ENCODE measurements at places on chromosomes 2 and 18.

DNA sequence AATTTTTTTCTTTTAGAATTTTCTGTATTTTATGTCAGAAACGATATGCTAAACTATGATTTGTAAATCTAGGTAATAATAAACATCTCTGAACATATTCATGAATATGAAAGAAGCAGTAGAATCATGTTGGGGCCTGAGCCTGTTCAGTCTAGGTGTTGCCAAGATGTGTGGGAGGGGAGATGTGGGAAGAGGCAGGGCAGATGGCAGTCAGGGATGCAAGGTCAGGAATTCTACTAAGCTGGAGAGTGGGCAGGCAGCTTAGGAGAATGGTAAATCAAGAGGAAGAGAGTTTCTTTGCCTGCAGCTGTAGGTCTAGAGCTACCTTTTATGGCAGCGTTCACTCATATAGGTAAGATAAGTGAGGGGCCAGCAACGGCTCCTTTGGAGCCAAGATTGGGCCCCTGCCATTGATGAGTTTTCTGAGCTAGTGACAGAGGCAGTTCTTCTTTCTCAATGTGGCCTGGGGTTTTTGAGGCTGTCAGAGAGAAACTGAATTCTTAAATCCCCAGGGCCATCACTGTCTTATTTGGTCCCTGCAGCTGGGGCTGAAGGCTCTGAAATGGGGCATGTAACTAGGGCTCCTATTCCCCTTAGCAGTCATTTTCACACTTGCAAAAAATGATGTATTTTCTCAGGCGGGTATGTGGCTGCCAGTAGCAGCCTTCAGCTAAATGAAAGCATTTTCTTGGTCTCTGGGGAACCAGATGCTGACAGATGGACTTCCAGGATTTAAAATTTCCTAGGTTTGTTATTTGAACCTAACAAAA lies 232.8 kb downstream of the PIK3C3 start:
- DNase-seq: peak; percentile 80

DNA sequence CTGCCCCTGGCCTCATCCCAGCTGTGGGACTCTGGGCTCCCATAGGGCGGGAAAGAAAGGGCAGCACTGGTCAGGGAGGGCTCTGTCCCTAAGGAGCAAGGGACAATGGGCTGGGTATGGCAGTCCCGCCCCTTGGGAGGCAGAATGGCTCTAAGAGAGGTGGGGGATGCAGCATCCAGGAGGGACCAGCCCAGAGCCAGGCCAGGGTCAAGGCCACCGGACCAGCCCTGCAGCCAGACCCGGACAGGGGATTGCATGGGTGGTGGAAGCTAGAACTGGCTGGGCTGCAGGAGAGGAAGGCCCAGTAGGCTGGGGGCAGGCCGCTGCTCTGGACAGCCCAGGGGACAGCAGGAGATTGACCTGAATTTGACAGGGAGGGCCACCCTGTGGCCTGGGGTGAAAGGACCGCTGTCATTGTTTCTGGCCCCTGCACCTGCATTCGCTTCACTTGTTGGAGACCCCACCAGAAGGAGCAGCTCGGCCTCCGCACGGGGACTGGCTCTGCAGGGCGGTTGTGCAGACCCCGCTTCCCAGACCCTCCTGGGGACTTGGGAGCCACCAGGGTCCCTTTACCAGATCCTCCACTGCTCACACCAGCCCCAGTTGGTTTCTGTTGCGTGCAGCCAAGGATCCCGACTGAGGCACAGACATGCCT lies 14.6 kb downstream of the RAMP1 start:
- DNase-seq: no peak

- no peak for DNase-seq
These were observed 107.5 kb upstream of the SPATS2L start for GRCh38 chr2:200199005-200199404.

- DNase-seq: no peak
These were observed 532.0 kb upstream of the FSHR start for GRCh38 chr2:49686291-49686690.

DNA sequence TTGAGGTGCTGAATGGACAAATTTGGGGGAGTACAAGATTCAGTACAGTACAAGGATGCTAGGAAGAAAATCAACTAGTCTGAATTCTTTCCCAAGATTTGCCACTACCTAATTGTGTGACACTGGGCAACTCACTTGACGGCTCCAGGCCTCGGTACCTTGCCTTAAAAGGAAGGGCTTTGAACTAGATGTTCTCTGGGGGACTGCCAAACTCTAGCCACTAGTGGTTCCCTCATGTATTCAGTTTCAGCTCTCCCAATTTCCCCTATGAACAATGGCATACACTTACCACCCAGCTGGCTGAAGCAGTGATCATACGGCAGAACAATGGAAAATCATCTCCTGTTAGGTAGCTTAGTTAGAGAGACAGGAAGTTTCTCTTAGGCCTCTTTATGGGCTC lies 73.4 kb downstream of the VWC2L start:
- no peak for DNase-seq

DNA sequence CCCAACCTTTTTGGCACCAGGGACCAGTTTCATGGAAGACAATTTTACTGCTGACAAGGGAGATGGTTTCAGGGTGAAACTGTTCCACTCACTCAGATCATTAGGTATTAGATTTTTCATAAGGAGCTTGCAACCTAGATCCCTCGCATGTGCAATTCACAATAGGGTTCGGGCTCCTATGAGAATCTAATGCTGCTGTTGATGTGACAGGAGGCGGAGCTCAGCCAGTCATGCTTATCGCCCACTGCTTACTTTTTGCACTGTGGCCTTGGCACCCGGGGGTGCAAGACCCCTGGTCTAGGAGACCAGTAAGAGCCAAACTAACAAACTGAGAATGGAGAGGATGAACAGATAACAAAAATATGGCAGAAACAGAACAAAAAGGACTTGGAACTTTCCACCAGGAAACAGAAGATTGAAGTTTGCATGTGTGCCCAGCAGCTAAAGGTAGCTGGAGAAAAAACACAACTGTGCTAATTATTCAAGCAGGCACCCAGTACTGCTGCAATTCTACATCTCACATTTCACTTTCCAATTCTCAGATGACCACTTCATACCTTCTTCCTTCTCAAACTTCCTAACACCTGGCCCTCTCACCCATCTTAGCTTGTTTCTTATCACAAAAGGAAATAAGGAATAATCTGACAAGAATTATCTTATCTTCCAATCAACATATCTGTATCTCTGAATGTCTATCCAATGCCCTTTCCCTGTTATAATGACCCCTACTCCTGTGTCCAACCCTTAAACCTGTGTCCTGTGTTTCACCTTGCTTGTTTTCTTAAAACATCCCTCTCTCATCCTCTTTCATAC lies 24.8 kb downstream of the SP3 start:
- DNase-seq: no peak

DNA sequence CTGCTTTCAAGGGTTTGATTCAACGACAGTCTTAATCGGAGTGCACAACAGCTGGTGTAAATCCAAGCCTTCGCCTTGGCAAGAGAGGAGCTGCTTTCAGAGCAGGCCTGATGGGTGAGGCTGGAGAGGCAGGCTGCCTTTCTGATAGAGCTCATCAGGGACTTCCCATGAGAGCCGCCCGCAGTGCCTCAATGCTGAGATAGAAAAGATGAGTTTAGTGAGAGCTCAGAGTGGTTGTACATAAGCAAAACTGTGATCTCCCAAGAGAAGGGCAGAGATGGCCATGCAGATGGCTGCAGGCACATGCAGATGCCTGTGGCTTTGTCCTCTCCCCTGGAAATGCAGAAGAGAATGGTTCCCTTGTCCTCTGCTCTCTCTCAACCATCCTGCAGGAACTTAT lies 122.1 kb downstream of the ARL4C start:
- no peak for DNase-seq

- peak; percentile 42 for DNase-seq
These were observed 1.1 kb upstream of the ONECUT2 start for GRCh38 chr18:57433934-57434535.
